ENCODE measurements at places on chromosomes 12 and 14.

GRCh38 chr14:35336494-35337268 lies 44.5 kb downstream of the PSMA6 start:
- DNase-seq = no peak

GRCh38 chr12:108611884-108612415 lies 14.1 kb upstream of the TMEM119 start:
- DNase-seq = peak; percentile 42

DNA sequence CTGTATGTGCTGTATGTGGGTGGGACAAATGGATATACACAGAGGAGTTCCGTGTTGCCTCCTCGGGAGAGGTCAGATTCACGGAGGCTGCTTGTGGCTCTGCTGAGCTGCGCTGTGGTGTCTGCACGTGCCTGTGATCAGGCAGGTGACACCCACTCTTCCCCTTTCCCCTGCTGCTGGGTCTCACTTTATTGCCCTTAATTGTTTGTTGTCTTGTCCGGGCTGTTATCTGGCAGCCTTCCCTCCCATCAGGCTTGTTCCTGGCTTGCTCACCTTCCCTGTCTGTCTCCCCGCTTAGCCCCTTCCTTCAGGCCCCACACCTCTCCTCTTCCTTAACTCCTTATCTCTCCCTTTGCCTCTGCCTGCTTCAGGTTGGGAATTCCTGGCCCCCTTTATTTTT lies 13.5 kb downstream of the WNT5B start:
- DNase-seq = no peak

DNA sequence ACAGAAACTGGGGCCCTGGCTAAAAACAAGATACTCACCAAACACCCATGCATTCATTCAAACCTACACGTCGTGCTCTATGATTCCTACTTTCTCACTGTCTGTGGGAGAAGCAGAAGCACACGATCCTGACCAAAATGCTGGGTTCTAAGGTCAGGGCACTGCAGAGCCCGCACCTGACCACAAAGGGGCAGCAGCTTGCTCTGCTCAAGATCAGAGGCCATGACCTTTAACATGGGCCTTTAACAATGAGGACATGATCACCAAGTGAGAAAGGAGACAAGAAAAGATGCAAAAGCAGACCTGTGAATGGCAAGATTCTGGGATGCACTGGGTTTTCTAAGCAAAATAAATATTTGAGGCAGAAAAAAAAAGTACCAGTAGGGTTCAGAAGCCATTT lies 40.1 kb upstream of the VPS33A start:
- no peak for DNase-seq

- no peak for DNase-seq
These were observed 13.4 kb downstream of the ACOT6 start for GRCh38 chr14:73625706-73626105.

GRCh38 chr14:98612434-98613200 lies 659.4 kb downstream of the BCL11B start:
- no peak for DNase-seq

DNA sequence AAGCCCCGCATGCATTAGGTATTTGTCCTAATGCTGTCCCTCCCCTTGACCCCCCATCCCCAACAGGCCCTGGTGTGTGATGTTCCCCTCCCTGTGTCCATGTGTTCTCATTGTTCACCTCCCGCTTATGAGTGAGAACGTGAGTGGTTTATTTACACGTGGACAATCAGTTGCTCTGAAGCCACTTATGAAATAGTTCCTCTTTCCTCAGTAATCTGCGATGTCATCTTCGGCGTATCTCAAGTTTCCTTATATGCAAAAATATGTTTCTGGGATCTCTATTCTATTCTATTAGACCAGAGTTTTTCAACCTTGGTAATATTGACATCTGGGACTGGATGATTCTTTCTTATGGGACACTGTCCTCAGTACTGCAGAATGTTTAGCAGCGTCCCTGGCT lies 56.0 kb upstream of the DCD start:
- no peak for DNase-seq

GRCh38 chr12:67457778-67458665 lies 188.9 kb downstream of the CAND1 start:
- no peak for DNase-seq

DNA sequence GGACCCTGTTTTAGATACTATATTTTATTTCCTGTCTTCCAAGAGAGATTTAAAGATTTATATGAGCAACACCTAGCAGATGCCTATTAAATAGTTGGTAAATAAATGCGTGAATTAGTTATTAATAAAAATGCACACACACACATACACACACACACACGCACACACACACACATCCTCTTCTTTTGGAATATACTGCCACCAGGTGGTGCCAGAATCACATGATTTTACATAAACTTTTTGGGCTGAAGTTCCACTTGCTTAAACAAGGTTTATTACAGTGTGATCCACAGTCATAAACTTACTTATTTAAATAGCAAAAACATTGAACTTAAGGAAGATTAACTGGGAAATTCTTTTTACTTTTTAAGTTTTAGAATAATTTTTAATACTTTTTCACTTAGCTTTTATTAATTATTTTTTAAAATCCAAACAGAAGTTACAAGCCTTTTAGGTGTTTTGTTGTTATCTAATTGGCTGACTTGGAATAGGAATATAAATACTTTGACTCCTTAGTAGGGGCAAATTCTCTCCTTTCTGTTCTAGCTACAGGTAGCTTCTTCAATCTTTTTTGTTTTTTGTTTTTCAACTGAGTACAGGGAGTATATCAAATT lies 17.5 kb downstream of the RAD51B start:
- DNase-seq = no peak

DNA sequence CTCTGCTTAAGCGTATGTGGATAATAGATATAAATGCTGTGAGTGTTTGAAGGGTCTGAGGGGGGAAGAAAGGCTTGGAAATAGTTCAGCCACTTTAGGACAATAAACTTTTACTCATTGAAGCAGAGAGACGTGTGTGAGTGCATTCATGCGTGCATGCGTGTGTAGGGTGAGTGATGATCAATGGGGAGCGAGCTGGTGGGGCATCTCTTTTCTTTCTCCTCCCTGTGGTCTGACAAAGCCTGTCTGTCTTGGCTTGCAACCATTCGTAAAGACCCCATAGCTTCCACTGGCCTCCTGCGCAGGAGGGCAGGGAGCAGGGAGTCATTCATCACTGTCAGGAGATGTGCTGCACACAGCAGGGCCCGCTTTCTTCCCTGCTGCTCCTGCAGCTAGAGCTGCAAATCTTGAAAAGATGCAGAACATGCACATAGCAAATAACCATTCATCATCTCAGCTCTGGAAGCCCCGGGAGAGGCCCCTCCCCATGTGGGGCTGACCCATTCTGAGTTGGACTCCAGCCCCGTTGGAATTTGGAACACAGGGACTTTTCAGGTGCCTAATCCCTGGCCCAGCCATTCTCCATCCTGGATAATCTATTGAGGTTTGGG lies 223.2 kb downstream of the PPM1H start:
- no peak for DNase-seq

GRCh38 chr12:95557625-95558024 lies 6.3 kb upstream of the USP44 start:
- no peak for DNase-seq

GRCh38 chr14:53958628-53959027 lies 2.0 kb upstream of the BMP4 start:
- no peak for DNase-seq

GRCh38 chr14:101217080-101217463 lies 313.6 kb upstream of the RTL1 start:
- no peak for DNase-seq

DNA sequence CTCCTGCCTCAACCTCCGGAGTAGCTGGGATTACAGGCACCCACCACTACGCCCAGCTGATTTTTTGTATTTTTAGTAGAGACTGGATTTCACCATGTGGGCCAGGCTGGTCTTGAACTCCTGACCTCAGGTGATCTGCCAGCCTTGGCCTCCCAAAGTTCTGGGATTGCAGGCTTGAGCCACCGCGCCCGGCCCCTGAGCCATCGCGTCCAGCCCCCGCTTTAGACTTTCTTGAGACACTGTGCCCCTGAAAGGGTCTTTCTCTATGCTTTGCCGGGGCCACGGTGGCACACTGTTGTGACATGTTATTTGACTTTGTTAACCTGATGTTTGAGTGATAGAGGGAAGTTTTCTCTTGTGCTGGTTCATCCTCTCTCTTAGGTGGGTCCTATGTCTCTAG lies 186.4 kb downstream of the BTG1 start:
- DNase-seq = no peak

DNA sequence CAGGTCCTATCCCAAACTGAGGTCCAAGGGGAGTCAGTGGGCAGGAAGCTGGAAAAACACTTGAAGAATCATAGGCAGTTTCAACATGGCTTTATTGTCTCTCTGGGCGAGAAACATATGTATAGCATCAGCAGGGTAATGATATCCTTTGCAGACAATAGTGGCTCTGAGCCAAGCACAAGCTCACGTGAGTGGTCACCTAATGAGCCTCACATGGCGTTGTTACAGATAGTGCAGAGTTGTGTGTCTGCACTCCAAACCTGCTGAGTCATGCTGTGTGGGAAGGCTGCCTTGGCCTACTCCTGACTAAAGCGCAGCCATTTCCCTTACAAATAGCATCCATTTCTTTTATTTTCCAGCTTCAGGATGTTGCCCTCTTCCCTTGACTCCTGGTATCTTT lies 105.2 kb upstream of the SYT1 start:
- no peak for DNase-seq

GRCh38 chr14:99176156-99176945 lies 95.6 kb downstream of the BCL11B start:
- DNase-seq = no peak

GRCh38 chr12:40903040-40903439 lies 210.8 kb downstream of the CNTN1 start:
- DNase-seq = no peak

DNA sequence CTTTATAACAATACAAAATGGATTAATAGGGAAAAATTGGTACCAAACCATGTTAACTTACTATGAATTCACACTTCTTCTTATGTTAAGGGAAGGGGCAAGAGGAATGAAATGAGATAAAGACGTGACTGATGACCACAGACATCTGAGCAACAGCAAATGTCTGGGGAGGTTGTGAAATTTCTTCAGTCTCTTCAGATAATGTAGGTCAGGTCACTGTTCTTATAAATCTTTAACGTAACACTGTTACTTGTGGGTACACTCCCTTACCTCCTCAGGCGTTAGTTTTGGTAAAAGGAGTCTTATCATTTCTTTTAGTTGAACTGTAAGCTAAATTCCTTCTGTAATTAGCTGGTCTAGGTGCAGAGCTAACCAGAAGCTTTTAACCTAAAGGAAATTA lies 405.0 kb upstream of the LRFN5 start:
- no peak for DNase-seq

DNA sequence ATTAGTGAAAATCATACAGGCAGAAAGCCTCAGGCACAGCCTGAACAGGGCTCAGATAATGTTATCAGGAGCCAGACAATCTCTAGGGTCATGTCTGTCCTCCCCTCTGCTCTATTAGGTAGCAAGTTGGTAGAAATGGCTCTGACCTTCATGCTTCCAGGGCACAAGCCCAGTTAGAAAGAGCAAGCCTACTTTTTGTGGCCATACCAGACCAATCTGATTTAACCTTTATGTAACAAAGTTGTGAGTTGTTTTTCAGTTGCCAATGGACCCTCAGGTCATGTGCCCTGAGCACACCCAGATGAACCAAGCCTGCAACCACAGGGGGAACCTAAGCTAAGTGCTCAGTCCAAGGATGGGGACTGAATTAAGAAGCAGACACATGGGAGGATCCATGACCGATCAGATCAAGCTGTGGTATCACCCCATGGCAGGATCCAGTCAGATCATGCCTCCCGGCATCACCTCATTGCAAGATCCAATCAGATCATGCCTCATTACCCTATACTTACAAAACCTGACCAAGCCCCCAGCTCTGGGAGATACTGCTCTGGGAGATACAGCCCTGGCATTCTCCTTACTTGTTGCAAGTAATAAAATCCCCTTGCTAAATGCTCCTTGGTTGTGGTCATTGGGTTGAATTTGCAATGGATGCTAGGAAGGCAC lies 18.8 kb upstream of the HIGD1C start:
- no peak for DNase-seq
